ENCODE measurements at places on chromosomes 12 and 14. TPM values are rescaled to one million over a fixed set of nuclear protein-coding genes. Genes with fewer than 3 reads are reported as not detected.

DNA sequence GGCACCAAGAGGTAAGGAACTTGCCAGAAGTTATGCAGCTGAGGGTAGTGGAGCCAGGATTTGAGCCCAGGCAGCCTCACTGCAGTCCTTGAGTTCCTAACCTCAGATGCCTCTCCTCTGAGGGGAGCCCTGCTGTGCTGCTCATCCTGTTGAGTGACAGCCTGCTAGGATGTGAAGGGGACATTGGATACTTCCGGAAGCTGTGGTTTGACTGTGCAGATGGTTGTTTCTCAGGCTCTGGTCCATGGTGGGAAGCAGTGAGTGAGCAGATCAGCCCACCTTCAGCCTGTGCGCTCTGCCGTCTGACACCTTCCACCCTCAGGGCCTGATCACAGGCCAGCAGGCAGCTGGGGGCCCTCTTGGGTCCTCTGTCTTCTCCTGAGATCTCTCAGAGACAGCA is 253.2 kb downstream of the CACNA1C start:
- H3K4me1 ChIP-seq: peaks cover 3% of the 10 kb centered on the region
- DNase-seq: no peak
- no peak overlapping the region for H3K4me3 ChIP-seq

- no peak for DNase-seq
- H3K4me1 ChIP-seq: no peaks in the 10 kb centered on the region
- peaks cover 1% of the 10 kb centered on the region for H3K27me3 ChIP-seq
- no peak overlapping the region for H3K4me3 ChIP-seq
Observed at GRCh38 chr12:109605016-109605415, 31.4 kb downstream of the MVK start.

The FLVCR2 gene
- 0.50 TPM for total RNA-seq

The SLCO1B1 gene
- total RNA-seq: not detected

The KRT79 gene
- total RNA-seq: 0.87 TPM

GRCh38 chr12:100675432-100675831 is 101.9 kb downstream of the GAS2L3 start:
- no peaks in the 10 kb centered on the region for H3K4me1 ChIP-seq
- peaks cover 7% of the 10 kb centered on the region for H3K27me3 ChIP-seq
- DNase-seq: peak; percentile 14

DNA sequence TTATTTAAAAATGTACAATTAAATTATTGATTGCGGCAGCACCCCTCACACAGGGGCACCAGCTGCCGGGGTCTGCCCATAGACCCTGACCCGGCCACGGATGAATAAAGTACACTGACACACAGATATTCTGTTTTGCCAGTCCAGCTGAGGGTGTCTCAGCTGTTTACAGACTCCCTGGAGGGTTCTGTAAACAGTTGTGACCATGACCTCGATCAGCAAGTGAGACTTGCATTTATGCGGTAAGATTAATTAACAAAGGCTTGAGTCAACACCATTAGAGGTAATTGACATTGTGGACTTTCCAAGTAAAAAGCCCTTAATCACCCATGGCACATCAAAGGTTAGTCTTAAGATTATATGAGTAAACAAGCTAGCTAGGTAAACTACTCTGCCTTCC is 94.3 kb downstream of the FUT8 start:
- no peak overlapping the region for H3K27ac ChIP-seq
- no peaks in the 10 kb centered on the region for H3K27me3 ChIP-seq
- no peak overlapping the region for H3K4me3 ChIP-seq
- peaks cover 30% of the 10 kb centered on the region for H3K36me3 ChIP-seq

- no peak overlapping the region for H3K4me3 ChIP-seq
- no peak overlapping the region for H3K27ac ChIP-seq
- H3K36me3 ChIP-seq: peaks cover 12% of the 10 kb centered on the region
Observed at GRCh38 chr12:109461846-109462756, 15.0 kb downstream of the KCTD10 start.

- DNase-seq: no peak
- peak overlapping the region; percentile 98 for H3K27ac ChIP-seq
- no peaks in the 10 kb centered on the region for H3K36me3 ChIP-seq
- H3K4me3 ChIP-seq: peak overlapping the region; percentile 78
- peaks cover 44% of the 10 kb centered on the region for H3K4me1 ChIP-seq
Observed at GRCh38 chr14:32202491-32202997, 525 bp downstream of the RNU6-8 start.

The NTF3 gene
- not detected for total RNA-seq

DNA sequence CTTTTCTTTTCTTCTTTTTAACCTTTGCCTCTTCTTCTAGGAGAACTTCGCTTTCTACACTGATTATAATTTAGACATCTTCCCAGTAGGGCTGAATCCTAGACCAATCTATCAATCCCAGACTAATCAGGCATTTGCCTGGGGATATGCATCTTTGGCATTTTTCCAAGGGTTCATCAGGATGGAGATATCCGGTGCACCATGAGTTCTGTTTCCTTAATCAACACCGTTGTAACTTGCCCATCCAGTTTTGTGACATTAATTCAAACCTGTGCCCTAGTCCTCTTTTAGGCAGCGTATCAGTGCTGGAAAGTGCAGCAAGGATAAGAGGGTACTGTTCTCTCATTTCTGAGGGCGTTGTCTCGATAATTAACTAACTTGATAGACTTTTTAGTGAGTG is 617 bp upstream of the MGP start:
- H3K36me3 ChIP-seq: no peaks in the 10 kb centered on the region
- peaks cover 24% of the 10 kb centered on the region for H3K4me1 ChIP-seq
- H3K27me3 ChIP-seq: peaks cover 5% of the 10 kb centered on the region

DNA sequence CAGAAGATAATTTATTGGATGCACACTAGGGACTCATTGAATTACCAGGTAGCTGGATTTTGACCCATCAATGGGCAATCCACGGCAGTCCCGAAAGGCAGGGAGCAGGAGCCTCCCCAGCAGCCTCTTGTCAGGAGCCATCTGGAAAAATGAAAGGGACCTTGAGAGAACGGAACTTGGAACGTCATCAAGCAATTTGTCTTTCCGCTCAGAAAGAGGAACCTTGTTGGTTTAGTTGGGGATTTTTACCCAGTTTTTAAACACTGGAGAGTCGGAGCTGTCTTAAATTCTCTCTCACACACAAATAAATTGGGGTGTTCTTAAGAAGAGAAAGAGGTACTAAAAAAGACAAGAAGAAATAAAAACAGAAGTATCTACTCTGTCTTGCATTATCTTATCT is 1351.7 kb upstream of the TMEM132C start:
- no peaks in the 10 kb centered on the region for H3K27me3 ChIP-seq
- H3K4me3 ChIP-seq: no peak overlapping the region
- DNase-seq: no peak
- no peaks in the 10 kb centered on the region for H3K4me1 ChIP-seq

DNA sequence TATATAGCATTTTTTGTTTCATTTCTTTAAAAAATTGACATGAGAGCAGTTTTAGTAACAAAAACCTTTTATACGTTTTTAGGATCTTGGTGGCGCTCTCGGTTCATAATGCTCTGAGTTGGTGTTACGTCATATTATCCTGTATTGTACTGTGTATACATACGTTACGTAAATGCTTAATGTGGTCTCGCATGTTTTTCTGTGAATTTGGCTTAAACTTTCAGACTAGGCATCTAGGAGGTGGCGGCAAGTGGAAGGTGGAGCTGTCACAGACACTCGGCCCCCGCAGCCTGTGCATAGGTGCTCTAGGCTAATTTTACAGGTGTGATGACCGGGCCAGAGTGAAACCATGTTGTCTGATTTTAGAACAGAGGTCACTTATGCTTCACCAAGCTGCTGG is 60.0 kb downstream of the PPP2R5C start:
- H3K36me3 ChIP-seq: peaks cover 58% of the 10 kb centered on the region
- H3K27ac ChIP-seq: peak overlapping the region; percentile 99
- H3K4me1 ChIP-seq: peaks cover 76% of the 10 kb centered on the region

The NXPH4 gene
- total RNA-seq: 0.45 TPM

The C12orf57 gene
- 226 TPM for total RNA-seq

The SMCO2 gene
- not detected for total RNA-seq

DNA sequence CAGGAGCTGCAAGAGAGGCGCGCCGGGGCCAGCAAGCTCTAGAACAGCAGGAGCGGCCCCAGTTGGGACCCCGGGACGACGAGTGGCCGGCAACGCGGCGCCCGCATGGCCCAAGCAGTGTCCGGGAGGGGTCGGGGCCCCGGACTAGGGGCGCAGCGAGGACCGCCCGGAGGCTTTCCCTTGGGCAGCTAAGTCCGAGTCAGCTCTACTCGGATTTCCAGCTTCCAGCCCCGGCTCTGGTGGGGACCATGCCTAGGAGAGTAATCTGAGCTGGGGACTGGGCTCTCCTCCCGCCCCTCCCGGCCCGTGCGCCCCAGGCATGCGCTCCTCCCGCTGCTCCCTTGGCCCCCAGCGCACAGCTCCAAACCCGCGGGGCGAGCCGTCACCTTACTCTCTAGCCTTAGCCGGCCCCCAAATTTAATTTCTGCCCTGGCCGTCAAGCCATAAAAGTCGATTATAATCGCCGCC is 41.6 kb upstream of the CAPRIN2 start:
- no peaks in the 10 kb centered on the region for H3K36me3 ChIP-seq
- peaks cover 36% of the 10 kb centered on the region for H3K27me3 ChIP-seq
- H3K4me1 ChIP-seq: peaks cover 14% of the 10 kb centered on the region
- DNase-seq: no peak

GRCh38 chr12:49043856-49044258 is 16.7 kb downstream of the KMT2D start:
- no peak overlapping the region for H3K4me3 ChIP-seq
- H3K27ac ChIP-seq: no peak overlapping the region
- DNase-seq: peak; percentile 84
- H3K27me3 ChIP-seq: no peaks in the 10 kb centered on the region
- H3K4me1 ChIP-seq: no peaks in the 10 kb centered on the region

Data from activated CD8-positive, alpha-beta T cell treated with anti-CD3 and anti-CD28 coated beads for 36 hours (primary cell).